ENCODE measurements at places on chromosomes 6 and 20.
A peak's percentile ranks its signal among the peaks of the same experiment; 100 is the strongest.

- DNase-seq: peak; percentile 80
Measured at GRCh38 chr6:149563203-149563927, 2.8 kb upstream of the GINM1 start.

- DNase-seq: no peak
Measured at GRCh38 chr20:44069203-44070011, 117.6 kb downstream of the JPH2 start.

- no peak for DNase-seq
Measured at GRCh38 chr6:88705601-88706000, 257.8 kb downstream of the RNGTT start.

DNA sequence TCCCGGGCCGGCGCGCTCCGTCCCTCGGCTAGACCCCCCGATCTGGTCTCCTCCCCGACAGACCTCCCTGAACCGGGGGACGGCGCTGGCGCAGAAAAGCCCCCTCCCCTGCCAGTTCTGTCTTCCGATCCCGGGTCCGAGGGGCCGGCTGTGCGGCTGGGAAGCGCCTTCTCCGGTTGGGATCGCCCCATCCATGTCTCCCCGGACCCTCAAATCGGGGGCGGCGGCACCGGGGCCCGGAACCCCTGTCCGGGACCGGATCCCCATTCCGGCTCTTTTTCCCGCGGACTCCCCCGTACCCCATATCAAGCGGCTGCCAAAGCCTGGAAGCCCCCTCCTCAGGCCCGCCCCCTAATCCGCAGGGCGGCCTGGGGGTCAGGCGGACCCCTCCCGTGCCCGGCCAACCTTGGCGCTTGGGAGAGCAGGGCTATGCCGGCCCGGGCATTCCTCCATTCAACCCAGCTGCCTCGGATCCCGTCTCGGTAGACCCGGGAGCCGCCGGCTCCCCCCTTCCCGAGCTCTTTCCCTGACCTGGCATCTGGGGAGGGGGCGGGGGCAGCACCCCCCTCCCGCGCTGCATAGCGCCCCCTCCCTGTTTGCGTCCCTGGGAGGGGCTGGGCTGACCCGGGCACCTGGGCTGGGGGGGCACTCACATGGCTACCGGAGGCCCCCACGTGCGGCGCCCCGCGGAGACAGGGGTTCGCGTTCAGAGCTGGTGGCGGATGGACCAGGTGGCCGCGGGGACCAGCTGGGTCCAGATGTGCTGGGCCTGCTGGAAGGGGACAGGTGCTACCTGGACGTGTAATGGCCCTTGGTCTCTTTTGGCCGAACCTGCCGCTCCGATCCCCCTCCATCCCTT lies 643 bp downstream of the DLGAP4 start:
- no peak for DNase-seq

All from fibroblast of skin of left quadriceps (primary cell).